Skin of body (tissue), 3 donors: ENCODE measurements at places on chromosomes 2 and 18. TPM values are rescaled to one million over a fixed set of nuclear protein-coding genes. Genes with fewer than 3 reads are reported as not detected.

DNA sequence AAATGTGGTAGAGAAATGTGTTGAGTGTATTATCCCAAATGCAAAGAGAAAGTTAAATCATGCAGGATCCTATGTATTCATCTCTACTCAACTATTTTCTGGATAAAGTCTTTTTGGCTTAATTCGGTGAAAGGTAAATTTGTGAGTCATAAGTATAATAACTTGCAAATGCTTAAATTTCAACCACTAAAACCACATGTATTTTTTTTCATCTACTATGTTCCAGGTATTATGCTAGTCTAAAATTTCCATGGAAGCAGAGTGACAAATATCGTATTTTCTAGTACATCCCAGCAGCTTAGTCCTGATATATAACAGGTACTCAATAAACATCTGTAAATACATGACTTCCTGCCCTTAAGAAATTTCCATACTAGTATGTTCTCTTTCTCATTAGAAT lies 6.2 kb downstream of the ALS2 start:
- DNase-seq = no peak

Gene NYAP2
- 0.30 TPM for total RNA-seq

Gene ZNF396
- 1.6 TPM for total RNA-seq

Gene ACOXL
- 0.30 TPM for total RNA-seq

DNA sequence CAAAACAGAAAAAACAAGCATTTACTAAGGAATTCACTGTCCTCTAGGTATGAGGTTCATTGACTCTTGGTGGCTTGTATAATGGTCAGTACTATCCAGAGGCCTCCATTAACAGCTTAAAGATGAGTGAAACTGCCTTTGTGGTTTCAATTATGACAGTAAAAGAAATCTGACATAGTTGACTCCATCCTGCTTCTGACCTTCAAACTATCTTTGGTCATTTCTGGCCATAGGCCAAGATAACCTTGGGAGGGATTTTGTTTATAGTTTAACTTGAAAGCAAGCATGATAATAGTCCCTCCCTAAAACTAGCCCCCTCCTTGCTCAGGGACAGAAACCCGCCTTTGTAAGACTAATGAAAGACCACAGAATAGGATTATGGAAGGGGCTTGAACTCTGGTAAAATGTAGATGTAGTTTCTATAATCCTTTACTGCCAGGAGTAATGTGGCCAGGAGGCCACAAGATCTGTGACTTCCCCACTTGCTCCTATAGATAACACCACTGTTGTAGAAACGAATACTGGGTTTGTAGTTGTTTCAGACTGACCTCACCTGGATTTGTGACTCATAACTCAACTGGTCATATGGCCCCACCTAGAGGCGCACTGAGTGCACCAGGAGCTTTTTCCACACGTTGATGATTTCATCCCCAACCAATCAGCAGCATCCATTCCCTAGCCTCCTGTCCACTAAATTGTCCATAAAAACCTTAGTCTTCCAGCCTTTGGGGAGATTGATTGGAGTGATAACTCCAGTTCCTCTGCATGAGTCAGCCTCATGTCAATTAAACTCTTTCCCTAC lies 8.6 kb upstream of the PLEKHM3 start:
- no peak for DNase-seq

GRCh38 chr2:180742801-180743200 lies 237.6 kb upstream of the UBE2E3 start:
- DNase-seq = no peak

DNA sequence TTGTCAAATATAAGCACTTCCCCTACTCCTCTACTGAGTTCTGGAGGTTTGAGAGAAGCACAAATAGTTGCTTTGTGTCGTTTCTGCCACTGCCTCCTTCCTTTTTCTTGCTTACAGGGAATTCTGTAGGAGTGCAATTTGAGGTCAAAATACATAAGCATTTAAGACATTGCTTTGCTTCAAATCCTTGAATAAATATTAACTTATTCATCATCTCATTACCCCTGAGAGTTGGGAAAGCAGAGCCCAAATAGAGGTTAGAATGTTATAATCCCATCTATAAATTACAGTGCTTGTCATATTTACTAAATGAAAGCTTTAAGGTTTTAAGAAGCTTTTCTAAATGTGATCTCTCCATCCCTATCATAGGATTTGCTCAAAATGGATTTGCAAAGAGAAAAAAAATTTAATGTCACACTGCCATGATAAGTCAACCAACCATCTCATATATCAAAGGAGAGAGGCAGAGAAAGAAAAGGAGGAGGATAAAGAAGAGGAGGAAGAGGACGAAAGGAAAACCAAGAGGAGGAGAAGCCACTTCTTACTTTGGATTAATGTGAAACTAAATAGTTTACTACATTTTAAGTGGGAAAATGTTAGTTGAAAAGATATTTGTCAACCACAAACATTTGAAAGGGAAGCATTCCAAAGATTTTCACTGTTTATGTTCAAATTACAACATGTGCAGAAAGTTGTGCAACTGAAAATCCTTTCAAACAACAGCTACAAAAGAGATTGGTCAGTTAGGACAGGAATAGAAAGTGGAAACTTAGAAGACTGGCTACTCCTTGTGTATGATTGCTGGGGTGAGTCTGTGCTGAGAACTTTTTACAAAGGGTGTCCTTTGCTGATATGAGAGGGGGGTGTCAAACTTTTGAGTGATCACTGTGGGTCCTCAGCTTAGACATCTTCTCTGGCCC lies 277.3 kb upstream of the FN1 start:
- peak; percentile 63 for DNase-seq

- no peak for DNase-seq
Measured at GRCh38 chr2:61090386-61090921, 24.8 kb downstream of the SANBR start.

Gene IMP4
- total RNA-seq = 33.0 TPM

DNA sequence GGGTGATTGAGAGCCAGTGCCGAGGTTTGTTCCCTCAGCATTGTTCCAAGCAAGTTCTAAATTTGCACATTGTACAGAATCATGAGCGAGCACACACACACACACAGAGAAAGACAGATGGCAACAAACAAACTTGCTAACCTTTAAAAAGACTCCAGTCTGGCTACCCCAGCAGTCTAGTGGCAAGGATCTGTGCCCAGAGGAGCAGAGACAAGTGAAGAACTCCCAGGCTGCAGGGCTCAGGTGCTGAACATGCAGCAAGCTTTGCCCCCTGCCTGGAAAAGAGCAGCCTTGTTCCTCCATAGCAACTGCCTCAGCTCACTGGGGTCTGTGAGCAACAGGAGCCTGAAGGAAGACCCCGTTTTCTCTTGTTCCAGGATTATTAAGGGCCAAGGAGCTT lies 169.2 kb upstream of the CCDC68 start:
- DNase-seq = no peak

Gene FNDC4
- 10.6 TPM for total RNA-seq

Gene ATOH8
- total RNA-seq = 5.2 TPM

- no peak for DNase-seq
Measured at GRCh38 chr18:45837283-45838070, 12.0 kb downstream of the SIGLEC15 start.

GRCh38 chr2:176652300-176653182 lies 383.3 kb downstream of the MTX2 start:
- DNase-seq = peak; percentile 74

DNA sequence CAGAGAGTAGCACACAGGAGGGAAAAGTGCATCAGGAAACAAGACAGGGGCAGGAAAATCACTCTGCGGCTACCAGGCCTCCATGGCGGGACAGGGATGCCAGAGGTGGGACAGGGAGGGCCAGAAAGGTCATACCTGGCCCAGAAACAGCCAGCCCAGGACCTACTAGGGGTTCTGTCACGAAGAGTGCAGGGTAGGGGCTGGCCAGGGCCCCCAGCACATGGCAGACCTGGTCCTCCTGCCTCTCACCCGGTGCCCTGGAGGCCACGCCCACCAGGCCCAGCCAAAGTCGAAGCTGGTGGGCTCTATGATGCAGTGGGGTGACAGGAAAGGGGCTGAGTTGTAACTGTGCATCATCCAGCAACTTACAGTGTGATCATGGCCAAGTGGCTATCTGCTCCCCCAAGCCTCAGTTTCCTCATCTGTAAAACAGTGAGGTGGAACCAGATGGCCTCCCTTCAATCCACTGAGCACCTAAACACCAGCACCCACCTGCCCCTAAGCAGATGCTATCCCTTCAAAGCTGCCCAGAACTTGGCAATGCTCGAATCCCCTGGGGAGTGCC lies 10.6 kb downstream of the CYP26B1 start:
- no peak for DNase-seq

- no peak for DNase-seq
Measured at GRCh38 chr2:146374505-146374904, 1470.3 kb upstream of the ACVR2A start.

- DNase-seq = no peak
Measured at GRCh38 chr2:190050001-190050400, 12.5 kb downstream of the MSTN start.

DNA sequence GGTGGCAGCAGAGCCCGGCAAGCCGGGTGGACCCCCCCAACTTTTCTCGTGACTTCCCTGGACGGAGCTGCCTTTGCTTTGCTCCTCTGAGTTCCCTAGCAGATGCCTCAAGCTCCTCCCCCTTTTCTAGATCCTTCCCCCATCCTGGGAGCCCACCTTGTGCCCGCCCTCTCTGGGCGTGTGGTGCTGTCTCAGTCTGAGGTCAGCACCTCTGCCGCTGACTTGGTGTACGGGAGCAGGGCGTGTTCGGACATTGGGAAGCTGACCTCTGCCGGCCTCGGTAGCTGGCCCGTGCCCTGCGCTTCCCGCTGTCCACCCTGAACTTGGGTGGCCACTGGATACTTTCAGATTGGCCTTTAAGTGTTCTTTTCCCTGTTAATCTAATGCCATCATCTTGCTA lies 19.6 kb upstream of the ESPNL start:
- no peak for DNase-seq

Gene DES
- total RNA-seq = 318 TPM

GRCh38 chr2:241148891-241149674 lies at the start of gene PASK:
PASK (minus strand) TSS chr2:241149472; CDS start chr2:241143032, 6,440 bp downstream.
- DNase-seq = peak; percentile 93

DNA sequence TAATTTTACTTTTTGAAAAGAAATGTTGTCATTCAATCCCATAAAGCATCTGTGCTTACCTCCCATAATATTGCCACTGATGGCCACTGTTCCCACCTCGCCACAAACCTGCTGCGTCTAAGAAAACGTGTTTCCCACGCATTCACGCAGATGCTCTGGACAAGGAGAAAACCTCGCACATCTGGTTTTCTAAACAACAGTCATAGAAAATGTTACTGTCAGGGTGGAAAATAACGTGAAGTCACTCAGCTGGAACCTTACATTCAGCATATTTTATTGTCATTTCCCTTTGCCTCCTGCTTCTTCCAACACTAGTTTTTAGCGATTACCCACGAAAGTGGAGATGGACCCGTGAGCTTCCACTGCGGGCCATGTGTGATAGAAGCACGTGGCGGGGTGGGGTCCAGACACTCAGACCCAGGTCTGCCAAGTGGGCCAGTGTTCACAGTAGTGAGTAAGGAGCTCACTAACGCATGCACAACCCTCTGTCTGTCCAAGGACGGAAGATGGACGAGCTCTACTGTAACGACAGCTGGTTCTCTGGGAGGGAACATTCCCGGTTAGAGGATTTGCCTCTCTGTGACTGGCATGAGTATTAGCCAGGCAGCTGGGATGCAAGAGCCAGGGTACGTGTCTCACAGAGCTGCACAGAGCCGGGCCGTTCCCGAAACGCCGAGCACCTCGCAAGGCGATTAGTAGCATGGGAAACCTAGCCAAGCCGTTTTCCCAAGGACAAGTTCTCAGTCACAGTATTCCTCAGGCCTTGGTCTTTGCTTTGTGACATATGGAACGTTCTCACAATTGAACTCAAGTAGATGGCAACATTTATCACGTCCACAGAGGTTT lies 94.5 kb downstream of the MTCL1 start:
- DNase-seq = peak; percentile 61

Gene INPP5D
- 7.6 TPM for total RNA-seq

Gene PIK3C3
- total RNA-seq = 38.3 TPM

Gene DTNB
- 9.2 TPM for total RNA-seq

DNA sequence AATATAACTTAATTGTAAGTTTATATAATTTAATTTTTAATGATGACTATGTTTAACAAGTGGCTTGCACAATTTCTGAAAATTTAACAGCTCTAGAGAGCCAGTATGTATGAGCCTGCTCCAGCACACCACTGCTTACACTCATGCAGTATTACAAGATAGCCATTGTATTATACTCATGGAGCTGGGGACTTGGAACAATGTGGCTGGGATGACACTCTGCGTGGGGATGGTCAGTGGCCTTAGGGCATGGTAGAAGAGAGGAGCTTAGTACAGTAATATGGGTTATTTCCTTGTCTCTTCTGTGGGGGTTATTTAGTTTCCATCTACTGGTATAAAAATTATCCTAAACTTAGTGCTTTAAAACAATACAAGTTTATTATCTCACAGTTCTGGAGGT lies 105.1 kb upstream of the STON1 start:
- DNase-seq = no peak

DNA sequence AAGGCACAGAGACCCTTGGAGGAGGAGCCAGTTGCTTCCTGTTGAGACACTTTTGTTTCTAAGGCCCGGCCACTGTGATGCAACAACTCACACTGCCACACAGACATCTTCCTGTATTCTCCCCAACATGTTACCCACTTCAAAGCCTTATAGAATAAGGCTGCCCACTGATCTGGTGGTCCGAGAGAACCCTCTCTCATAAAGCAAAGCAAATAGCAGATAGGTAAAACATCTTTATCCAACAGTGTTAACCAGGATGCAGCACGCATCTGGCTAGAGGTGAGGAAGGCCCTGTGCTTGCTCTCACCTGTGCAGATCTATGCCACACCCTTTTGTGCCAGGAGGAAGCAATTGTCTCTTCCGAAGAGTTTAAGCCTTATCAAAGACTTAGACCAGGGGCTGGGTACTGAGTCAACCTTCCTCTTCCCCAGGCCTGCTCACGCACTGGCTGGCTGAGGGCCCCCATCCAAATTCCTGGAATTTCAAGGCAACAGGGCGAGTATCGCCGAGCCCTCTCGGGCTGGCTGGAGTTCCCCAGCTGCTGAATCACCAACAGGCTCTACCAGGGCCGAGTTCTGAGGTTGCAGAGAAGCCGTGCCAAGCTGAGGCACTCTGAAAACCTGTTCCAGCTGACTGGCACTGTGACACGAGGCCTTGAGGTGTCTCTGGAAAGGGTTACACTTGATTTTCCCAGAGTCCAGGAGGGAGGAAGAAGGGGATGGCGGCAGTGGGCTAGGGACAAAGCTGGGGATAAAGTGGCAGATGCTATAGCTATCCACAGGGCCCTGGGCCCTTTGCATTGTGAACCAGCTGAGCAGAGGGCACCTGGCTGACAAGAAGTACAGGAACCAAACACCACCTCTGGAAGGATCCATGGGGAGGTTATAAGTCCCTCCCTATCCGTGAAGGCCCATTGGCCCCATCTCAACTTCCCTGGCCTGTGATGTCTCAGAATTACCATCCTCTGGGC lies 29.3 kb downstream of the TGFA start:
- DNase-seq = no peak

- DNase-seq = no peak
Measured at GRCh38 chr2:202102425-202103000, 29.5 kb downstream of the KIAA2012 start.
